ENCODE measurements at places on chromosomes 11 and 22.

DNA sequence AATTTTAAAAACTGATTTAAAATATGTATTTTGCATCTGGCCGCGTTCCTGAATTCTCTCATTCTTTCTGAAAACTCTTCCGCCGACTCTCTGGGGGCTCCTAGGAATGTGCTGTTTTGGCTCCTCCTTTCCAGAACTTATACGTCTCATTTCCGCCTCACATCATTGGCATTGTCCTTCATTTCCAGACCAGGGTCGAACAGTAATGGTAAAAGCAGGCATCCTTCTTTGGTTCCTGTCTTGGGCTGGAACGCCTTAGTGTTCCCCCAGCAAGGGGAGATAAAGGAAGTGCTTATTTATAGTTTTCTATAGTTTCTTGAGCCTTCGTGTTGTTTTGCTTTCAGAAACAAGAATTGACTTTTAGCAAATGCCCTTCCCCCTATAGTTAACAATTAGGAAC is 10.9 kb upstream of the TNNT3 start:
- no peak for DNase-seq

- no peak for DNase-seq
Observed at GRCh38 chr11:31974366-31975136, 116.3 kb upstream of the RCN1 start.

GRCh38 chr11:11960687-11961086 is 47.7 kb downstream of the DKK3 start:
- no peak for DNase-seq

DNA sequence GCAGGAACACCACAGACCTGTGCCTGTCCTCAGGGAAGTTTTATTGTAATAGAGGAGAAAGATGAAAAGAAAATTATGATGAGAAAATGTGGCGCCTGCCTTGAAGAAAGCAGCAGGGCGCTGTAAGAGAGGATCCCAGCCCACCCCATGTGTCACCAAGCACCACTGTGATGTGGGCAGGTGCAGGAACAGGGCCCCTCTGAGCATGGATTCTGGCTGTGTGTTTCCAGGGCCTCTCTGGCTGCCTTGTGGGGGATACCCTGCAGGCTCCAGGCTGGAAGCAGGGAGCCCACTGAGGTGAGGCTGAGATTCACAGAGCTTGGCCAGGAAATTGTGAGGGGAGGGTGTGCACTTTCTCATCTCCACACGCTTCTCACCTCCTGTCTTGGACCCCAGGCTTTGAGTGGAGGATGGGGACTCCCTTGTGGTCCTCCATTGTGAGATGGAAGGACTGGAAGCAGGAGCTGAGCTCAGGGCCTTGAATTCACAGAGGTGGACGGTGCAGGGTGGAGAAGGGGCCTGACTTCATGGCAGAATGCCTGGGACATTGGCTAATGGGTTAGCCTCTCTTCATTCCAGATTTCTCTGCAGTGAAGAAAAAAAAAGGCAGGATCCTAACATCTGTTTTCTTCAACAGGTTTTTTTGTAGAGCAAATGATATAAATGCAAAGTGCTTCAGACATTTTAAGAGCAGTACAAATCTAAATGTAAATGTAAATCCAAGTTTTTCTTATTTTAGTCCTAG is 246.6 kb upstream of the B3GAT1 start:
- no peak for DNase-seq

DNA sequence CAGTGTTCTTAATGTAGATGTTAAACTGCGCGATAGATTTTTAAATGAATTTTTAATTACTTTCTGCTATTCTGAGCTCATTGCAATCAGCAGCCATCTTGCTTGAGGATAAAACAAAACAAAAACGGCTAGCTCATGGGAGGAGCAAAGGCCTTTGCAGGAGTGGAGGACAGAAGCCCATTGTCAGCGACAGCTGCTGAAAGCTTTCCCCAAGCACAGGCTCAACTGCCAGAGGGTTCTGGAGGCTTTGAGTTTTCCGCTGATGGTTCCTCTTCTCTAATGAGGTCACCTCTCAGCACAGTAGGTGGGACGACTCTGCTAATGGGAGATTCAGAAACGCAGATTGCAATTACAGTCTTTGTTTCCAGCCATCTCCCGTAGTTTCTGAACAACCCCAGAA is 167.1 kb upstream of the TTC12 start:
- no peak for DNase-seq

DNA sequence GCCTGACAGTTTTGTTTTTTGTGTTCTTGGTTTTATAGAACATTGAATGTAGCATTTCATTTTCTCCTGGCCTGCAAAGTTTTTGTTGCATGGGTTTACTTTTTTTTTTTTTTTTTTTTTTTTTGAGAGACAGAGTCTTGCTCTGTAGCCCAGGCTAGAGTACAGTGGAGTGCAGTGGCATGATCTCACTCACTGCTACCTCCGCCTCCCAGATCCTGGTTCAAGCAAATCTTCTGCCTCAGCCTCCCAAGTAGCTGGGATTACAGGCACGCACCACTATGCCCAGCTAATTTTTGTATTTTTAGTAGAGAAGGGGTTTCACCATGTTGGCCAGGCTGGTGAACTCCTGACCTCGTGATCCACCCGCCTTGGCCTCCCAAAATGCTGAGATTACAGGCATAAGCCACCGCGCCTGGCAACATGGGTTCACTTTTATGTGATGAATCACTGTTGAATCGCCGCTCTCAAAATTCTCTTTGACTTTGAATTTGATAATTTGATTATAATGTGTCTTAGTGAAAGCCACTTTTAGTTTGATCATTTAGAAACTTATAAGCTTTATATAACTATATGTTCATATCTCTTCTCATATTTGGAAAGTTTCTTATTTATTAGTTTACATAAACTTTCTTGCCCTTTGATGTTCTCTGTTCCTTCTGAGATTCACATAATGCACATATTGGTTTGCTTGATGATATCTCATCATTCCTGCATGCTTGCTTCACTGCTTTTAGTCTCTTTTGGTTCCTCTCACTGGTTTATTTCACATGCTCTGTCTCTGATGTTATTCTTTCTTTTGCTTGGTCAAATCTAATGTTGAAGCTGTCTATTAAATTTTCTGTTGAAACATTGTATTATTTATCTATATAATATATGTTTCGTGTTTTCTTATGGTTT is 589.0 kb upstream of the CNTN5 start:
- DNase-seq: no peak

- no peak for DNase-seq
Observed at GRCh38 chr11:111012491-111012890, 233.0 kb upstream of the POU2AF2 start.

DNA sequence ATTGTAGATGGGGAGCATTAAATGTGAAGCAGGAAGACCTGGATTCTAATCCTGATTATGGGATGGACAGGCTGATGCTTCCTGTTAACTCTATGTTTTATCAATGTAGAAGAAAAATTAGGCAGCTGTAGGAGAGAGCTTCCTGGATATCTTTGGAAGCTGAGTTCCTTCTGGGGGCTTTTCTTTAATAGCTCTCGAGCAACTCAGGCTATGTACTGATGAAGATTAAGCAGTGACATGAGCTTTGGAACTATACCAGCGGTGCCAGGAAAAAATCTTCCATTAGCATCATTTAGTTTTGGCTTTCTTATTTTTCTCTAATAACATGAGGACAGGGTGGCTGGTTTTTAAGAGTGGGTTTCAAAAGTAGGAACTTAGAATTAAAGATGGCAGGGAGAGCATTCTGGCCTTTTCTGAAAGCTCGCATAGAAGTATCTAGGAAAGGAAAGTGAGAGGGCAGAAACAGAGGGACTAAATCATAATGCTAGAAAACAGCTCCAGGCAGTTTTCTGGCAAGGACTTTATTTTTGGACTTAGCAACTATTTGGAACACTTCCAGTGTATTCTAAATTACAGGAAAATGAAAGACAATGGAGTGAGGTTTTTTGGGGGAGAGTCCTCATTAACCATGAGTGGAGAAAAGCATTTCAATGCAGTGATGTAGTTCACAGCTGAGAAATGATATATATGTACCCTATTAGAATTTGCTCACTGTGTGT is 69.2 kb upstream of the RRM1 start:
- DNase-seq: no peak

All from NCI-H2227 treated with DMSO at 0.1 percent for 48 hours (cell line).